ENCODE measurements at places on chromosomes 12 and 14.

- DNase-seq = no peak
Measured at GRCh38 chr14:32225378-32225920, 22.4 kb upstream of the RNU6-8 start.

DNA sequence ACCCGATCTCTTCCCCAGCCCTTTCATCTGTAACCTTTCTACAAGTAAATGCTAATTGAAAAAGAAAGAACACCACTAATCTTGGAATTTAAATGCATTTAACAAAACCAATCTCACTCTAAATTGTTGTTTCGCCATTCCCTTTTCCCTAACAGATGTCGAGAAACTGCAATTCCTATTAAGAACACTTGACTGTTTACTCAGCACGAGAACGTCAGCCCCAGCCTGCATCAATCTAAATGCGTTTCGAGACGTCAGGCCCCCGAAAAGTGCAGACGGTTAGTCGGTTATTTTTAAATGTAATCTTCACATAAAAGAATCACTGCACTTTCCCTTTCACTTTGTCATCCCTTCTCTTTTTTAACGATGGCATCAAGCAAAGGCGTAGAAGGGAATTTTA lies 837.6 kb downstream of the VRK1 start:
- DNase-seq = no peak

- no peak for DNase-seq
Measured at GRCh38 chr12:63913929-63914328, 69.4 kb downstream of the SRGAP1 start.

- no peak for DNase-seq
Measured at GRCh38 chr14:52078095-52078531, 9.3 kb upstream of the NID2 start.

DNA sequence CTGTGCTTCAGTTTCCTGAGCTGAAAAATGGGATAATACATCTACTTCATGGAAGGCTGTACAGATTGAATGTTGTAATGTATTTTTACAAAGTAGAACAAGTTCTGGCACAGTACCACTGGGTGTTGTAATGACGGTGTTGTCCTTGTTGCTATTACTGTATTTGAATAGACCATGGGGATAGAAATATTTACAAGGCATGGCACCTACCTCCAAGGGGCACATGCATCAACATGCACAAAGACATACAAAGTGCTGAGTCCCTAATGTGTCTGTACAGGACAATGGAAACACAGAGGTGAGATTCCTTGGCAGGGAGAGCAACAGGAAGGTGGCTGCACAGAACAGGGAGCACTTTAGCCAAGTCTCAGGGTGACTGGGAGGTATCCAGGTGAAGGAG lies 930.6 kb upstream of the TMEM132C start:
- no peak for DNase-seq

GRCh38 chr12:20372326-20373096 lies 4.2 kb downstream of the PDE3A start:
- no peak for DNase-seq

- DNase-seq = no peak
Measured at GRCh38 chr12:130973109-130973508, 19.4 kb downstream of the ADGRD1 start.

- no peak for DNase-seq
Measured at GRCh38 chr14:94936401-94936892, 166.5 kb upstream of the GSC start.

DNA sequence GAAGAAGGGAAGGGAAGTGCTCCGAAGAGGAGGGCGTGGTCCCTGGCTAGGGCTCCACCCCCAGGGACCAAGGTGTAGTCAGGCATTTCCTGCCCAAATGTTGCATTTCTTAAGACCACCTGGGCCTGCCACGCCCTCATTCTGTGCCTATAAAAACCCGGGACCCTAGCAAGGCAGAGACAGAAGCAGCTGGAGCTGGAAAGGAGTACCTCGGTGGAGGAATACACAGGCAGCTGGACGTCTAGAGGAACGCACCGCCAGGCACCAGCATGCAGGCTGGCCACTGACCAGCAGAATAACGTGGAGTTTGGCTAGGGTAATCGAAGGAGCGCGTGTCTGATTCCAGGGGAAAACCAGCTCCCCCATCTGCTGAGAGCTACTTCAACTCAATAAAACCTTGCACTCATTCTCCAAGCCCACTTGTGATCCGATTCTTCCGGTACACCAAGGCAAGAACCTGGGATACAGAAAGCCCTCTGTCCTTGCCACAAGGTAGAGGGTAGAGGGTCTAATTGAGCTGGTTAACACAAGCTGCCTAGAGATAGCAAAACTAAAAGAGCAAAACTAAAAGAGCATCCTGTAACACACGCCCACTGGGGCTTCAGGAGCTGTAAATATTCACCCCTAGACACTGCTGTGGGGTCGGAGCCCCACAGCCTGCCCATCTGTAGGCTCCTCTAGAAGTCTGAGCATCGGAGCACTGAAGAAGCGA lies 21.0 kb downstream of the CFL2 start:
- no peak for DNase-seq

- DNase-seq = no peak
Measured at GRCh38 chr14:68975667-68976066, 3.4 kb downstream of the ACTN1 start.

GRCh38 chr14:31902945-31903646 lies 174.0 kb upstream of the ARHGAP5 start:
- DNase-seq = no peak

GRCh38 chr14:101497684-101498525 lies 63.4 kb upstream of the DIO3 start:
- no peak for DNase-seq

Data from stimulated activated CD8-positive, alpha-beta memory T cell treated with anti-CD3 and anti-CD28 coated beads, Interleukin-7, amount 100 ng/mL, for 1 hour (primary cell).